ENCODE measurements at places on chromosomes 7 and 10.

DNA sequence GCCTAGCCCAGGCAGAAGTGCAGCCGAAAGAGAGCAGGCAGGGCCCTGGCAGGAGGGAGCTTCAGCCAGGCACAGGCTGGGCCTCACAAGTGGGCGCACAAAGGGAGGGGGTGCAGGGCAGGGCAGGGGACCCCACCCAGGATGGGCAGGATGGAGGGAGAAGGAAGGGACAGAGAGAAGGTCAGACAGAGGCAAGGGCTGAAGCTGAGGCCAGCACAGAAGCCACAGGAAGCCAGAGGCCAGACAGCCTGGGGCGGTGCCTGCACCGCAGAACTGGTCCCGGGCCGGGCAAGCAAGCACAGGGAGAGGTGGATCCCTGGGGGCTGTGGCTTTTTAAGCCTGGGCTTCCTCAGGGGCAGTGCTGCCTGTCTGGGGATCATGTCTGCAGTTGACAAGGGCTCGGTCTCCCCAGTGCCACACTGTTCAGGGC is 16.7 kb downstream of the NOS3 start:
- no peak for DNase-seq

GRCh38 chr10:68153473-68154210 is 44.4 kb downstream of the MYPN start:
- peak; percentile 76 for DNase-seq

DNA sequence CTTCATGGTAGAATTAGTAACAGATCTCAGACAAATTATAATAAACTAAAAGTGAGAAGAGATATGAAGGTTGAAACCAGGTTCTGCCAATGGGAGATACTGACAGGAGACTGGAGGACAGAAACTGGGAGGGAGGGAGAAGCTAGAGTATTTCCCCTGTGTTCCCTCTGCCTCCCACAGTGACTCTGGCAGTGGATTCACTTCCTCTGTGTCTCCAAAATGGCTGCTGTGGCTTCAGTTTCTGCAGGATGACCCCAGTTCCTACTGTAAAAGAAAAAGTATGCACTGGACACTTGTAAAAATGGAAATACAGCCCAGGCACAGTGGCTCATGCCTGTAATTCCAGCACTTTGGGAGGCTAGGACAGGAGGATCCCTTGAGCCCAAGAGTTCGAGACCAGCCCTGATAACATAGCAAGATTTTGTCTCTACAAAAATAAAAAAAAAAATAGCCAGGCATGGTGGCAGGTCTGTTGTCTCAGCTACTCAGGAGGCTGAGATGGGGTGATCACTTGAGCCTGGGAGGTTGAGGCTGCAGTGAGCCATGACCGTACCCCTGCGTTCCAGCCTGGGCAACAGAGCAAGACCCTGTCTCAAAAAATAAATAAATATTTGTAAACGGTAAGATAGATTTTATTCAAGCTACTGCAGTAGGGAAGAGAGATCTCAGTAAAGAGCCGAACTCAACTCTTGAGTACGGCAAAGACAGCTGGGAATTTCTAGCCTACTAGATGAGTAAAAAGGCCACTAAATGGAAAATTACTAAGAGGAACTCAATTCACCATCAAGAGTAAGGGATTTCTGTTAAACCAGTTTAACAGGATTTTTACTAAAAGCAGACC is 156.6 kb upstream of the TRIM24 start:
- no peak for DNase-seq

DNA sequence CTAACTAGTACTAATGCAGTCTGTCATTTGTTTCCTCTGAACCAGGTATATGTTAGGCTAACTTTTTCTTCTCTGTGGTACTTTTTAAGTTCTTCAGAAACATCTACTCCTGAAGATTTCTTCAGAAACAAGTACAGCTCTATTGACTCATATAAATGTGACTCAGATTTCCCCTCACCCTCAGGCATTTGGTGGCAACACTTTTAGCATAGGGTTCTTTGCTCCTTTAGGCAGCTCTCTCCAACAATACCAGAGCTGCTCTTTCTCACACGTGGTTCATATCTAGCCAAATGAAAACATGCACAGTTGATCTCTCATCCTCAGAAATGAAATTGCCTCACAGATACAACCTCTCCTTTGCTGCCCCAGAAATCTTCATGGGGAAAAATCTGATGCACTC is 939.8 kb downstream of the SORCS1 start:
- DNase-seq, result no peak

DNA sequence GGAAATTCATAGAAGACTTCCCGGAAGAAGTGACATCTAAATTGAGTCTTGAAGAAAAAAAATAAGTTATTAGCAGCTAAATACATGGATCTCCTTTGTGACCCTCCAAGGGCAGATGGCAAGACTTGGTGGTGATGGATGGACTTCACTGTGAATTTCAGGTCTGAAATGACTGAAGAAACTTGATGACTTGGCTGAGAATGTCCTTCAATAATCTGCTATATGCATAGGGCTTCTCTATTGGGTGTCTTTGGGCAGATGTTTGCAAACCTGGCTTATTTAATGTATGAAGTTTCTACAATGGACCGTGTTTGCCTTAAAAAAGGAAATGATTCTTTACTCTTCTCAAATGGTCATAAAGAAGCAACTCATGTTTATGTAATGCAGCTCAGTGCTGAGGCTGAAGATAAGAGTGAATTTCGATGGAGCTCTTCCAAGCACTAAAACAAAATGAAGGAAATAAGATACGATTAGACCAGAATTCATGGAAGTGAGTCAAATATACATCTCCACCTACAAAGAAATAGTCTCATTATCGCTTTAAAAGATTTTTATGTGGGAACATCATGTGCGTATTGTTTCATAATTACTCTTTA is 116.6 kb upstream of the WDR11 start:
- DNase-seq, result no peak

DNA sequence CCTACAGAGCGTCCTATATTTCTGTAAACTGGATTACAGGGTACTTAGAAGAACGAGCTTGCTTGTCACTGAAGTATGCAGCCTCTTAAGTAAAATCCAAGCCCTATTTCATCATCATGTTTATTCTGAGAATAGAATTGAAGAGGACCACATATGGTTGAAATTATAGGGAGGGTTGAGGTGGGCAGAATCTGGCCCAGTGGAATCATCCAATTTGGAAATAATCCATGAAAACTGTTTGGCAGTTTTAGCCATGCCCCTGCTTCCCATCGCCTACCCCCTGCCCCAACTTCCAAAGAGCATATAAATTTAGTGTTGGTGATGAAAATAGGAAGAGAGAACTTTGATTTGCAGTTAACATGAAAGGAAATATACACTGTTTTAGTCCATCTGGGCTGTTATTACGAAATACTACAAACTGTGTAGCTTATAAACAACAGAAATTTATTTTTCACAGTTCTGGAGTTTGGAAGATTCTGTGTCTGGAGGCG is 150.4 kb downstream of the PRKG1 start:
- no peak for DNase-seq

- DNase-seq, result no peak
Measured at GRCh38 chr7:66119245-66119850, 4.7 kb downstream of the CRCP start.

DNA sequence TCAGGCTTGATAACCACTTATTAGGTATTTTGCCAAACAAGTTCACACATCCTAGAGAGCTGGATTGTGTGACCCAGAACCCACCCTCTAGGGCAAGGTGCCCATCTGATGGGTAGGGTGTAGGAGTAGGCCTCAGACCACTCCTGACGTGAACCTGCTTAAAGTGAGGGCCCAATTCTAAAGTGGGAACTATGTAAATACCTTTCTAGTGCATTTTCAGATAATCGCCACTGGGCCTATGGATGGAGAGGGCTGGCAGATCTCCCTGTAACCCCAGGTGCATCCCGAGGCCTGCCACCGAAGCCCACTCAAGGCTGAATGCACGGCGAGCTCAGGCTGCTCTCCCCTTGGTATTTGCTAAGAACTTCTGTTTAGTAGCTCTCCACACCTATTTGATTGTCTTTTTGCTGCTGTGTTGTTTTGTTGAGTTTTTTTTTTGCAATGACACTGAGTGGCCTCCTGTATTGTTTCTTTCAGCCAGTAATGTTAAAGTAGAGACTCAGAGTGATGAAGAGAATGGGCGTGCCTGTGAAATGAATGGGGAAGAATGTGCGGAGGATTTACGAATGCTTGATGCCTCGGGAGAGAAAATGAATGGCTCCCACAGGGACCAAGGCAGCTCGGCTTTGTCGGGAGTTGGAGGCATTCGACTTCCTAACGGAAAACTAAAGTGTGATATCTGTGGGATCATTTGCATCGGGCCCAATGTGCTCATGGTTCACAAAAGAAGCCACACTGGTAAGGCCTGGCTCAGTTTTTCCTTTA is 71.7 kb downstream of the IKZF1 start:
- DNase-seq, result no peak

- DNase-seq, result no peak
Measured at GRCh38 chr7:28847681-28848080, 110.4 kb downstream of the TRIL start.

- DNase-seq, result peak; percentile 80
Measured at GRCh38 chr10:61903221-61903927, 1.9 kb downstream of the ARID5B start.

DNA sequence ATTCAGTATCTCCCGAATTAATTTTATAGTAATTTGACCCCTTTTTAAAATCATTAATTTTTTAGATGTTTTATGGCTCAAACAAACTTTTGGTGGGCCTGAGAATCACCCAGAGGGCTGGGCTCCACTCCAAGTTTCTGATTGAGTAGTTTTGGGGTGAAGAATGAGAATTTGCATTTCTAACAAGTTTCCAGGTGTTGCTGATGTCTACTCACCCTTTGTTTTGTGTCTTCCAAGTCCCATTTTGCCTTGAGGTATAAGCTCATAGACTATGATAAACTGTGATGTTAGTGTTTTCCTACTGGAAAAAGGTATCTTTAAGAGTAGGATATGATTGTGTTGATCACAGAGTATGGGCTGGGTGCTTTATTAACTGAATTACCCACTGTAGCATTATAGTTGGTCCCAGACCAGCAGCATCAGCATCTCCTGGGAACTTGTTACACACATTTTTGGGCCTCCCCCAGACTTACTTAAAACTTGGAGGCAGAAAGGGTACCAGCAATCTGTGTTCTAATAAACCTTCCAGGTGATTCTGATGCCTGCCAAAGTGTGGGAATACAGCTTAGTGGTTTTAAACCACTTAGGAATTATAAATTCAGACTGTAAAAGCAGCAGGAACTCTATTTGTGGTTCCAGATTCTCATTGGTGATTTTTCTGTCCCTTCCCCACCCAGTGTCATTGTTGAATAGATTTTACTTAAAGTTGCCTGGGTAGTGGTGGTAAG is 19.1 kb downstream of the ZNRF2 start:
- DNase-seq, result no peak

GRCh38 chr7:2040893-2041270 is 191.9 kb downstream of the MAD1L1 start:
- no peak for DNase-seq

DNA sequence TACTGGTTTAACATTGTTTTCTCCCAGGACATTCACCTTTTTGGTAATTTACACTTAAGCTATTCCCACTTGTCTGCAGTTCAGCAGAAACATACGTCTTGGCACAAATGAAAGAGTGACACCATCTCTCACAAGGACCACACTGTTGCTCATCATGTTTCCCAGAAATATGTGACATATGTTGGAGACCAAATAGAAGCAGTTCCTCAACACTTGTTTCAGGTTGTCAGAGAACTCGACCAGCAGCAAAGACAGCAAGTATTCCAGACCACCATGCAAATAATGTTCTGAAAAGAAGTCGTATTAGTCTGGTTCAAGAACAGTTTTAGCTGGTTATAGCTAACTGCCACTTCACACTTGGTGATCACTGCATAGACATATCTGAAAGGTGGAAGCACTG is 81.3 kb upstream of the KLF6 start:
- peak; percentile 61 for DNase-seq

DNA sequence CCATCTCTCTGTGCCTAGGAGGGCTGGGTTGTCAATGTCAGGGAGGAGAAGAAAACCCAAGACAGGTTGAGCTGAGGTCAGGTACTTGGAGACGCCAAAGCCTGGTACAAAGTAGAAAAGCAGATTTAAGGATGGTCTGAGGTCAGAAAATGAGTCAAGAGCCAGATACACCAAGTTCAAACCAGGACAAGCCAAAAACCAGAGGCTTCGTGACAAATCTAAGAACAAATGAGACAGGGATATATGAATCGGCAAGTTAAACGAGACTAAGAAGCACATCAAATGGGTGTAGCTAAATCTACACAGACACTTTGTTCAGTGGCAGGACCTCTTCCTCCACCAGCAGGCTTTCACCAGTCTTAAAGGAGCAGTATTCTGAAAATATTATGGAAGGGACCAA is 34.2 kb downstream of the C7orf33 start:
- DNase-seq, result no peak

DNA sequence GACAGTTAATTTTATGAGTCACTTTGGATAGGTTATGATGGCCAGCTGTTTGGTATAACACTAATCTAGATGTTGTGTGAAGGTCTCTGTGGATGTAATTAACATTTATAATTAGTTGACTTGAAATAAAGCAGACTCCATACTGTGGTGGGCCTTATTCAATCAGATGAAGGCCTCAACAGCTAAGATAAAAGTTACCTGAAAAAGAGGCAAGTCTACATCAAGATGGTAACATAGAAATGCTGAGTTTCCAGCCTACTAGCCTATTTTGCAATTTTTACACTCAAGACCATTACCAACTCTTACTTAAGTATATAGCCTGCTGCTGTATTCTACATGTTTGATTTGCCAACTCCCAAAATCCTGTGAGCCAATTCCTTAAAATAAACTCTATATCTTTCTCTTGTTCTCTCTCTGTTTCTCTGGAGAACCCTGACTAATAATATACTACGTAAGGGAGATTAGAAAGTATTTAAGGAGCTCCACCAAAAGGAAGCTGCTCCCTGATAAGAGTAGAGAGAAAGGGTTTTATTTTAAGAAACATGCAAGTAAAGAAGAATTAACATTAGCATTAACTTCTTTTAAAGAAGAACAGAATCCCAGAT is 42.7 kb downstream of the ZNF438 start:
- no peak for DNase-seq

Measured in brain (organoid and tissue), 16 donors.